ENCODE measurements at places on chromosomes 4 and X.

- DNase-seq: no peak
Observed at GRCh38 chr4:82774711-82775171, 23.9 kb downstream of the SCD5 start.

- no peak for DNase-seq
Observed at GRCh38 chr4:84875636-84876371, 90.7 kb downstream of the WDFY3 start.

DNA sequence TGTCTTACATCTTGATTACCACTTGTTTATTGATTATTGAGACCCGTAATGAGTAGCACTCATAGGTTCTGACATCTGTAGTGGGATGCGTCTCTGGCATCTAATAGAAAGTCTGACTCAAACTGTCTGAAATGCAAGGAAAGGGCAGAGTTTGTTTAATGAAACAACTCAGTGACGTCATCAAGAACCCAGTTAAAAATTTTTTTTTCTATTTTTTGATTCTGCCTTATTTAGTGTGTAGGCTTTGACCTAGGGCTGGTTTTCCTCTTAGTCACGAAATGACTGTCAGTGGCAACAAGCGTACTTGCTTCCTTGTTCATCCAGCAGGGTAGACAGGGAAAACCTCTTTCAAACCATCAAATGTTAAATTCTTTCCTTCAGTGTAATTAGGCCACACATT lies 3.1 kb upstream of the CDKL5 start:
- DNase-seq: no peak

GRCh38 chr4:17956245-17956644 lies 65.3 kb downstream of the LCORL start:
- DNase-seq: no peak

GRCh38 chrX:54093571-54093970 lies 49.3 kb upstream of the PHF8 start:
- DNase-seq: no peak

- DNase-seq: no peak
Observed at GRCh38 chr4:70504733-70505132, 13.6 kb upstream of the AMTN start.

DNA sequence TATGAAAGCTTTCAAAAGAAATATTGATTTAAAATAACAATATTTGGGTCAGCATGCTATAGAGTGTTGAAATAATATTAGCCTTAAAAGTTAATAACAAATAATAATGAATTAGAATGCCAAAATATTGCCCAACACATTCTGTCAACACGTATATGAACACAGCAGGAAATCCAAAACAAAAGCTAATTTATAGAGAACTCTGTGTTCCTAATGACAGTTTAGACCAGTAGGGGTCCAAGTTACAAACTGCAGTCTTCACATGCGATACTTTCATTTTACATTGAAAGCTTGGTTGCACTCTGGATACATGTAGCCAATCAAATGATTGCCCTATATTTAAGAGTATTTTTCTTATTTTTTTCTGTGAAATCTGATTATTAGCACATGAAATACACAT lies 274.4 kb downstream of the DCTD start:
- no peak for DNase-seq

DNA sequence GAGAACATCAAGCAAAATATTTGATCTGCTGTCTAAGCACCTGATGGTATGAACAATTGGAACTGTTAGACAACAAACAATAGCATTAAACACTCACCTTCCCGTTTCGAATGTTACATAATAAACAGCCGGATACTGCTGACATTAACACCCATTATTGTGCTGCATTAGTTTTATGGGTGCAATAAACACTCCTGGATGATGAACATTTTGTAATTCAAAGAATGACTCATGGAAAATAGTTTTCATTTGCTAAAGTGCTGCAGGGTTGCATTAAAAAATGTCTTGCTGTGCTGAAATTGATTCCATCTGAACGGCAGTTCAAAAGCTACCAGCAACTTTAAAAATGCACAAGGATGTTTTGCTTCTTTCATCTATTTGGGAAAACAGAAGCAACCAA lies 100.8 kb upstream of the SORBS2 start:
- DNase-seq: no peak

DNA sequence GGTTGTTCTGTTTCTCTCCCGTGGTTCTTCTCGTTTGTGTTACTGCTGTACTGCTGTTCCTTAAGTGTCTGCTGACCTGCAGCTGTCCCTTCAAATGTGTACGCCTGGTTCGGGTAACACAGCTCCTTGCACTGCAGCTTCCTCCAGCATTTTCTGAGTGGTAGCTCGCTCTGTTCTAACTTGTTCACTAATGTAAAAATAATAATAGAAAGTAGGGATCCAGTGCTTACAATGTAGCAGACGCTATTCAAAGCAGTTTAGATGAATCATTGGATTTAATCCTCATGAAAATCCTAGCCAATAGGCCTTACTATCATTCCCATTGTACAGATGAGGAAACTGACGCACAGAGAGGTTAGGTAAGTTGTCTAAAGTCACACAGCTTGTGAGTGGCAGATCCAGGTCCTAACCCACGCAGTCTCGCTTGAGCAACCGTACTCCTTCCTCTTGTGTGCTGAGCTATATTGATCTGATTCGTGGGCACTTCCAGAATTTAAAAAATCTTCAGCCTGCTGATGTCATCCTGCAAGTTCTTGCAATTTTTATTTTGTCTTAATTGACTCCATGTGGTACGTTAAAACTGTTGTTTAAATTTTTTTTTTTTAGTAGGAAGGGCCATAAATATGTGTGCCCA lies 448.2 kb upstream of the FAT1 start:
- no peak for DNase-seq

DNA sequence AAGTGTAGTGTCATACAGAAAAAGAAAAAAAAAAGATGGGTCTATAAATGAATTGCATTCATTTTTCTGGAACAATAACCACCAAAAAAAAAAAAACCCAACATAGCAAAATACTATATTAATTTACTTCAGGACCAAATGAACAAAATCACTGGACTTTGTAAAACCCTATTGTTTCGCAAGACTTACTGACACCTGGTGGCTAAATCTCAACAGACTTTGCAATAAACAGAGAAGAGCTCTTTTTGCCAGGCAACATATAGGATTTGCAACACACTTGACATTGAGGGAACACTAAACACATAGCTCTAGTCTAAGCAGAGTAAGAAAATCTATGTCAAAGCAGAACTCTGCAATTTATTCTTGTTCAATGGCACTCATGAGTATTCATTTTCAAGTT lies 990.2 kb downstream of the STPG2 start:
- DNase-seq: no peak

GRCh38 chrX:118526149-118526548 lies 30.5 kb downstream of the DOCK11 start:
- no peak for DNase-seq

GRCh38 chr4:152501846-152502536 lies 33.9 kb downstream of the FBXW7 start:
- no peak for DNase-seq

DNA sequence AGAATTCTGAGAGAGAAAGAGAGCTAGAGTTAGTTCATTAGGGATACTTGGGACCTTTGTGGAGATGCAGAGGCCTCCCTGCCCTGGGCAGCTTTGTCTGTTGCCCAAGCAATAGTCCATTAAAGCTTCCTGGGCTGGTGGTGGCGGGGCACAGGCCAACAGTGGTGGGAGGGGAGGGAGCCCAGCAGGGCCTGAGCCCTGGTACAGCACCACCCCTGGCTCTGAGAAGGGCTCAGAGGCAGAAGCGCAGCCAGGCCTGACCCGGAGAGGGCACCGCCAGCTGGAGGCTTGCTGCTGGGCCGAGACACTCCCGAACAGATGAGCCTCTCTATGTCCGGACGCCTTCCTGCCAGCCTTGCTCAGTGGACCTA lies 65.3 kb downstream of the EFNB1 start:
- DNase-seq: no peak

DNA sequence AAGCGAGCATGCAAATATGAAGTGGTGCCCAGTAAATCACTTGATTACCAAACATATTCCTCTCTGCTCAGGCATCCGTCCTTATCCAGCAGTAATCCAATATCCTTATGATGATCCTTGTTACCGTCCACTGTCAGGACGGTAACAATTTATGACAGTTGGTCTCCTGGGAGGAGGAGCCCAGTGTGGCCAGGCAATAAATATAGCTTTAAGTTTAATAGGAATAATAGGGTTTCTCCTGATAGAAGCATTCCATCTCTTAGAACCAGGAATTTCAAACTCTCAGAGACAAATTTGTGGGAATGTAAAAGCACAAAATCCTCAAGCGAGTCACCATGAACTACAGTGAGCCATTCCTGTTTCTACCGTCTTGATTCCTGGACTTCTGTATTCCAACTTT lies 171.2 kb upstream of the IL15 start:
- DNase-seq: no peak

GRCh38 chr4:148095346-148095923 lies 346.8 kb downstream of the NR3C2 start:
- DNase-seq: no peak

- no peak for DNase-seq
Observed at GRCh38 chr4:52358883-52359321, 300.2 kb downstream of the USP46 start.

- no peak for DNase-seq
Observed at GRCh38 chr4:91359041-91360031, 944.4 kb upstream of the GRID2 start.

DNA sequence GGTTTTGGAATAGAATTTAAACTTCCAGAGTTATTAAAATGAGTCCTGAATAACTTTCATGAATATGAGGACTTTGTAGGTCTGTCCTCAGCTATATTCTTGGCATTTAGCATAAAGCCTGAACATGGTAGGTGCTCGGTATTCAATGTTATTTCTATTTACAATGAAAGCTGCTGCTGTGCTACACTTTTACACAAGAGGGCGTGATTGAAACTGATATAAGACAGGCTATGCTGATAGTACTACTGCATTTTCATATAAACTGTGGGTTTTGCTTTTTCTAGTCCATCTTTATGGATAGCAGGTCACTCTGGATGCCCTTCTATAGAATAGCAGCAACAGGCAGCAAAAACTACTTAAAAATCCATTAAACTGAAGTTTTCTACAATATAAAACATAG lies 12.3 kb upstream of the GNPDA2 start:
- no peak for DNase-seq

- DNase-seq: peak; percentile 44
Observed at GRCh38 chr4:118352843-118353533, at the start of gene PRSS12. Gene PRSS12, minus strand, starts transcription at chr4:118353003. Its CDS starts 283 bp downstream, at chr4:118352720.

- DNase-seq: no peak
Observed at GRCh38 chrX:3589474-3589873, 124.0 kb downstream of the PRKX start.

- no peak for DNase-seq
Observed at GRCh38 chr4:81565142-81565870, 93.6 kb upstream of the RASGEF1B start.

DNA sequence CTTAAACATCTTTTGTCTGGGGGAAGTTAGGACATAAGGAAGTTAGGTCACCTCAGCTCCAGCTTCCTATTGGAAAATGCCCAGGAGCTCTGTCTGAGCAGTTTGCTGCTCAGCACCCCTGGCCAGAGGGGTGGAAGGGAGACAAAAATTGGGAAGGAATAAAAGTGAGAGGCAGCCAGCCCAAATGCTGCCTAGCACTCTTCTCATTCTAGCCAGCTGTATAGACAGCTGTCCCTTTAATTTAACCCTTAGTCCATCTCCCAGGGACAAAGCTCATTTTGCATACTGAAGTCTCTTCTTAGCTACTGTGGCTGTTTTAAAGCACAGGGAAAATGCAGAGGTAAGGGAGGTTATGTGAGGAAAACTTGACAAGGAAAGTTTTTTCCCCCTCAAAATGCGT lies 89.5 kb upstream of the CITED1 start:
- DNase-seq: no peak

- DNase-seq: no peak
Observed at GRCh38 chr4:177016541-177017141, 223.9 kb upstream of the VEGFC start.

DNA sequence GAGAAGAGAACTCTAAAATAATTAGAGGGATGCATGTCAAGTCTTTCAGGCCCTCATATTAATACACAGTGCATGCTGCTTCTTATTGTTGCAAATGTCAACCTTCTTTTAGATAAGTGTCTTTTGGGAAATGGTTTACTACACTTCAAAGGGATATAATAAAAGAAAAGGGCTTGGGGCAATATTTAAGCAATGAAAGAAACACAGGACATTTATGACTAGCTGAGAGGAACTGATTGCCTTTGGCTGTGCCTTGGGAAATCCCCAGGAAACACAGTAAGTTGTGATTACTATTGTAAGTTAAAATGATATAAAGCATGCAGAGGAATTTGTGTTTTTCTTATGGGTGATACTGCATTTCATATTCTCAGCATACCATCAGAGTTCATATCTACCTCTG lies 1036.2 kb upstream of the GRID2 start:
- no peak for DNase-seq

DNA sequence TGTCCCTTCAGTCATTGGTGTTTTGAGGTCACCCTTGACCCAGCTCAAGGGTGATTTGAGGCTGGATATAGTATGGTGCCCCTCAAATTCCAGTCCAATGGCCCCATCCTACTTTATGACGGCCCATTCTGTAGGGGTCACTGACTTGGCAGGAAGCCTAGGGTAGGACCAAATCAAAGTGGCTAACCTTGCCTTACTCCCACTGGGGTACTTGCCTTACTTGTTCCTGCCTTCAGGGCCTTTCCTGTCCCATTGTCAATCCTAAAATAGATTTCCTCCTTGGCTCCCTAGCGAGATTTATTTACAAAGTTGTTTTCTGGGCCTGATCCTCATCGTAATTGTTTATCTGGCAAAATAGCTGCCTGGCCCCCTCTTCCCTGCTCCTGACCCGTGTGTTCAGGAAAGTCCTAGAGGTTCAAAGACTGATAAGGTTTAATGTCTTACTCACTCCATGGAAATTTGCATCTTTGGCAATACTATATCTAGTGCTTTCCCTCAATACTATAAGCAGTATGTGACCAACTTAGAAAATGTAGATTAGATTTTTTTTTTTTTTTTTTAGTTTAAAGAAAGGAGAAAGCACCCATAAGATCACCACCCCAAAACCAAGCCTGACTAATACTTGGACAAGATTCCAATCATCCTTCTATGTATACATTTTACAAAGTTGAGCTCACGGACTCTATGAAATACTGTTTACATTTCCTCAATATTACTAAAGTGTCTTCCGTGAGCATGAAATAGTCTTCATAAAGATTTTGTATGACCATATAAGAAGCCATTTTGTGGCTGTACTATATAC lies 44.8 kb downstream of the MSN start:
- DNase-seq: no peak

- no peak for DNase-seq
Observed at GRCh38 chr4:94944726-94945125, 187.0 kb downstream of the BMPR1B start.

DNA sequence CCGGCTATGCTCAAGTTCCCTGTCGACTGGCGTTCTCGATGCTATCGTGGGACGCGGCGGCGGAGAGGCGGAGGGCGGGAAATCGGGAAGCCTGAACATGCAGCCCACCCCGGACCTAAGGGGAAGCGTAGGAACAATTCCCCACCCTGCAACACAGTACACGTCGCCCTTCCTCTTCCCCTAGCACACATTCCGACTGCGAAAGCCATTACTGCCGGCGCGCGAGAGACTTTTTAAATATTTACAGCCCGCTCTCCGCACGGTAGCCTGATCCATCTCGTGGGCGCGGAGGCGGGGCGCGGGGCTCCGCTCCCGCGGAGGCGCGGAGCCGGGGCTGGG lies 48.1 kb upstream of the BCOR start:
- DNase-seq: no peak
